Ecto neural progenitor cell (in vitro differentiated cells): ENCODE measurements at places on chromosomes 13 and 19.

DNA sequence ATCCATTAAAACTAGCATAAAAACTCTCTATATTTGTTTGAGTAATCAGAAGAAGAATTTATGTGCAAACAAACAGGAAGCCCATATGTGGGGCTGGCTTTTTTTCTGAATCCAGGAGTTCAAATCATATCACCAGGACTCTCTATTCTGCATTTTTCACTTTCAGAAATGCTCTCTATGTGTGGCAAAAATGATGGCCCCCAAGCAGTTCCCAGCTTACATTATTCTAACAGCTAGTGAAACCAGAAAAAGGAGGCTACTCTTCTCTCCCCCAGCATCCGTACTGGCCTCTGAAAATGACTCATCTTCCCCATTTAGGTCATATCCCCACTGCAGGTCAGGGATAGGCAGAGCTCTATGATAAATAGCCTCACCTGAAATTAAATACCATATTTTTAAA lies 20.4 kb downstream of the RBM26 start:
- DNase-seq = no peak

- DNase-seq = no peak
Measured at GRCh38 chr19:46079576-46079975, 38.8 kb upstream of the IGFL4 start.

DNA sequence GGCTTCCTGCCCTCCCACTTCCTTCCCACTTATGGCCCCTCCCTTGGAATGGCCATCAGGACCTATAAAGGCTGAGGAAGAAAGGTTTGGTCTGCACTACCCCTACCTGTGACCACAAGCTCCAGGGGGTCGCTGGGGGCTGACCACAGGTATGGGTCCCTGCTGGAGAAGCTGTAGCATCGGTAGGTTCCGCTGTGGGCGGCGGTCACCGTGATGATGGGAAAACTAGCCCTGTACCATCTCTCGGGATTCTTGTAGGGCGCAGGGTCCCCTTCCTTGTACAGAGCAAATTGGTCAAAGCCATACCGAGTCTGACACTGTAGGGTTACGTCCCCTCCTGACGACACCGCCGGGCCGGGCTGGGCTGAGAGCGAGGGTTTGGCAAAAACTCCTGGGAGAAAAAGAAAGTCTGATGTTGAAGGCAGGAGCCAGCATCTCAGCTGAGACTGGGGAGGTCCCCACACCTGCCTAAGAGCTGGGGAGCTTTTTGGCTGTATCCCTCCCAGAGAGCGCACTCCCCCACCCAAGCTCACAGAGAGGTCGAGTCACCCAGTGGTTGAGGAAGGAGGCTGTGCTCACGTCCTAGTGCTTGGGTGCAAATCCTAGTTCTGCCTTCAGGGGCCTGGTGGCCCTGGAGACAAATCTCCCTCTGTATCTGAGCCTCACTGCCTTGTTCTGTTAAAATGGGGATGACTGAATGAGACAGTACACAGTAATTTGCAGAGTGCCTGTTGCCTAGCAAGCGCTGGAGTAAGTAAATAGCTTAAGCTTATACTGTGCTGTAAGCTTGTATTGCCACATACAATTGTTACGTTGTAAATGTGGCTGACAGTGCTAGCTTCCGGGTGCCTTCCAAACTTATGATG lies 10.4 kb downstream of the GP6 start:
- DNase-seq = no peak

DNA sequence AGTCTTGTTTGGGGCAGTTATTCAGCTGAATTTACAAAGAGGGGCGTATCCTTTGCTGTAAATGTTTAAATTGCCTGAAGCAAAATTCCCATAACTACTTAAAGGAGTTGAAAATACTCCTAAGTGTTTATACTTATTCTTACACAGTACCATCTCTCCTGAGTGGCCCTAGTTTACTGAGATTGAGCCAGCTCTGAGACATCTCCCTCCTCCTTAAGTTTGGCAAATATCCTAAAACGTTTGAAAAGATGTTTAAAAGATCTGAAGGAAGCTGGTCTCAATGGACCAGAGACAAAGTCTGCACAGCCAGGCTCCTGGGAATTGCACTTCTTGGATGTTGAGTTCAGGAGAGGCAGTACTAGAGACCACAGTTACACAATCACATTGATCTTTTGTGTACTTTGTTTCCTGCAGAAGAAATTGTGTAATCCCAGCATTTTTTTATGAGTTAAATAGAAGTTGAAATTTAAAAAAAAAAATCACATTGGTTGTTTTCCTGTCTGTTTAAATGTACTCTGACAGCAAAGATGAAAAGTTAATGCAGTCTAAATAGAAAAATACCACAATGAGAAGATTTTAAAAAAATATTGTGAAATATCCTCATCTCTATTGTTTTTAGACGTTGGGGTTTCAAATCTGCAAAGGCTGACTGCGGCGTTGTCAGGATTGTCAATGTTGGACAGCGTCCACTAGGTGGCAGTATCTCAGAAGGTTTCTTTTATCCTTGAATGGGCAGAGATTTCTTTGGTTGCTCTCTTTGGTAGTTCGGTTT lies 20.7 kb downstream of the TNFSF11 start:
- no peak for DNase-seq

GRCh38 chr13:91111476-91112200 lies 235.8 kb upstream of the MIR17HG start:
- DNase-seq = no peak

- DNase-seq = no peak
Measured at GRCh38 chr19:1747285-1748114, 5.8 kb upstream of the ONECUT3 start.

- no peak for DNase-seq
Measured at GRCh38 chr13:42275098-42275471, 3.1 kb downstream of the AKAP11 start.

- DNase-seq = no peak
Measured at GRCh38 chr19:17086120-17086519, 10.5 kb downstream of the MYO9B start.

- DNase-seq = no peak
Measured at GRCh38 chr19:15441317-15441716, 8.4 kb downstream of the WIZ start.

DNA sequence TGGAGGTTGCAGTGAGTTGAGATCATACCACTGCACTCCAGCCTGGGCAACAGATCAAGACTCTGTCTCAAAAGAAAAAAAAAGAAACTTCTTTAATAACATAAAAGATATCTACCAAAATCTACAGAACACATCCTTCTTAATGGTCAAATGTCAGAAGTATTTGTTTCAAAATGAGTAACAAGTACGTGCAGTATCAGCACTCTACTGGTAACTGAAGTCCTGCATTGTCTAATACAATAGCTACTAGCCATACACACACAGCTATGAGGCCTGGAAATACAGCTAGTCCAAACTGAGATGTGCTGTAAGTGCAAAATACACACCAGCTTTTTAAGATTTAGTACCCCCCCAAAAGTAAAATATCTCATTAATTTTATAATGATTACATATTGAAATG lies 88.1 kb downstream of the TSC22D1 start:
- DNase-seq = no peak

GRCh38 chr13:39038569-39039030 lies 344 bp downstream of the NHLRC3 start:
- no peak for DNase-seq

- DNase-seq = no peak
Measured at GRCh38 chr19:19062454-19063182, 1.2 kb upstream of the SLC25A42 start.

DNA sequence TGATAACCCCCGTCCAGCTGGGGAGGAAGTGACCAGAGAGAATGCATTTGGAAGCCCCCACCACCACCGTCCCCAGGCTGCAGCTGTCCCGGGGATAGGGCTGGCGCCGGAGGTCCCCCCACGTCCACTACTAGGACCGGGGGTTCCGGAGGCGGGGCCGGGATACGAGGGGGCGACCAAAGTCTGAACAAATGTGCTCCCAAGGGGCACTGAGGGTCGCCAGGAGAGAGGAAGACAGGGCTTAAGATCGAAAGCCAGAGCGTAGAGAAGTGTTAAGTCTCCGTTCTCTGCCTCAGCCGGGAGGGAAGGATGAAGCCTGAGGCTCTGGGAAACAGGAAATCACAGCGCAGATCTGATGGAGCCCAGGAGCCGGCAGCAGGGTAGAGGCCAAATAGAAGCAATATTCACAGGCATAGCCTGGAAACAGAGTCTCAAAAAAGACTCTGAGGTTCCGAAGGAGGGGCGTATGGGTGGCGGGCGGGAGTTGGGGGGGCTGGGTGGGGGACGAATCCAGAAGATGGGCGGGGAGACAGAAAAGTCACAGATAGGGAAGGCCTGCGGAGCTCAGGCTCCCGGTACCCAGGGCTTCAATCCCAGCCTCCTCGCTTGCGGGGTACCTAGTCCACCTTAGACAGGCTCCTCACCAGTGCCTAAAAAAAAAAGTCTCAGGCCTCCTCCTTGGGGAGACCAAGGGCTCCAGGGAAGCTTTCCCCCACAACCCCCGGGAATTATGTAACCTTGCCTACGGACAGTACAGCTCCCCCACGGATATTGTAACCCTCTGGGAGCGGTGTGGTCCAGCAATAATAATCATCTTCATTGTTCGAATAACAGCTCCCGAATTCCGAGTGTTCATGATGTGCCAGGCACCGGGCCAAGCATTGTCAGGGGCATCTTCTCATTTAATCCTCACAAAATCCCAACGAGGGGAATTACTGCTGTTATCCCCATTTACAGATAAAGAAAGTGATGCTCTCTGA lies 1.1 kb upstream of the ERF start:
- DNase-seq = peak; percentile 78

- no peak for DNase-seq
Measured at GRCh38 chr19:953445-954271, 27.8 kb downstream of the ARID3A start.

- DNase-seq = no peak
Measured at GRCh38 chr19:55391702-55392615, 6.2 kb downstream of the RPL28 start.

DNA sequence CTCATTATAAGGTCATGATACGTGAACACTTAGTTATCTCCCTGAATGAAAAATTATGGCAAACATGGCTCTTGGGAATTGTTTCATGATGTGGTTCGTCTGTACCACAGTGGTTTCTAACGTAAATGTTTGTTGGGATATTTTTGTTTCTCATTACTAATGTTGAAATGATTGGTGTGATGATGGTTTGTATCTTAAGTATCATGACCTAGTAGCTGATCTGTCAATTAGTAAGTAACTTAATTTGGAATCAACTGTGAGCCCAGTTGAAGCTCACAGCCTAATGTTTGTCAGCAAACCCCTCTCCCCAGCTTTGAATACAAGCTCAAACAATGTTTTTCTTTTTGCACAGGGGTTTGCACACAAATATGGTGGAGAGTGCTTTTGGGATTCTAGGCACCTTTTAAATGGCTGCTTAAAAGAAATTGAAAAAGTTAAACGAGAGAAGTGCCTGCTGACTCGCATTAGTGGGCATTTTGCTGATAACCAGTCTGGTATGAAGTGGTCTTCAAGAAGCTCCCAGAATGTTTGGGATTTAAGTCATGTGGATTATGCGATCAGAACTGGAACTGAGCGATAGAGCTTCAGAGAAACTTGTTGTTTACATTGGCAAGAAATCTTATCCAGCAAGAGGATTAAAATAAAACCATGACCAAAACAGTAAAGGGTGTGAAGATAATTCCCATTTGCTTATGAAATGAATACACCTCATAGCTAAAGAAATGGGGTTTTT lies 68.2 kb downstream of the LMO7 start:
- no peak for DNase-seq

GRCh38 chr13:96652506-96652905 lies 341.8 kb downstream of the OXGR1 start:
- DNase-seq = no peak

DNA sequence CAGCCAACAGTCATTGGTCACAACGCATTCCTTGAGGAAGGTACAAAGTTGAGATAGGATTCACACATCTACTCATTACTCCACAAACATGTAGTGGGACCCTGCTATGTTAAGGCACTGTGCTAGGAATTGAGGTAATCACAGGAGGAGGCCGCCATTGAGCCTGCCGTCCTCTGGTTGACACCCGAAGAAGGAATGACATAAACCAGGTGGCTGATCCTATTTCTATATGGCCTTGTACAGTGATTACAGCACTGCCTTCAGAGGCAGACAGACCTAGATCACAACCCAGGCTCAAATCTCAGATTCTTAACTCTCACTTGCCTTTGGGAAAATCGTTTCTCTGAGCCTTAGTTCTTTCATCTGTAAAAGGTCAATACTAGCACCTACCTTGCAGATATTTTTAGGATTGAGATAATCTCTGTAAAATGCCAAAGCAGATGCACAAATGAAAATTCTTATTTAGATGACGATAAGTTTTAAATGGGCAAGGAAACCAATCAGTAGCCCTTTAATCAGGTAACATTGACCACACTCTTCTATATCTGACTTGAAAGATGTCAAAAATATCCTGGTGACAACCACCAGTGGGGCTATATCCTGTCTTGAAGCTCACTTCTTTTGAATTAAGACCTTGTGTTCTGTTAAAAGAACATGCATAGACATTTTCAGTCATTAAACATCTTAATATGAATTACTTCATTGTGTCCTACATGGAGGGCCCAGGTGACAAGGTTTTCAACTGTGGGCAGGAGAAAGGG lies 251.6 kb downstream of the KCTD12 start:
- no peak for DNase-seq

- no peak for DNase-seq
Measured at GRCh38 chr13:73544175-73544574, 485.4 kb downstream of the KLF5 start.

GRCh38 chr13:114230117-114230516 lies 4.6 kb upstream of the CDC16 start:
- DNase-seq = peak; percentile 40

- DNase-seq = no peak
Measured at GRCh38 chr19:33124207-33125098, 7.5 kb upstream of the WDR88 start.

DNA sequence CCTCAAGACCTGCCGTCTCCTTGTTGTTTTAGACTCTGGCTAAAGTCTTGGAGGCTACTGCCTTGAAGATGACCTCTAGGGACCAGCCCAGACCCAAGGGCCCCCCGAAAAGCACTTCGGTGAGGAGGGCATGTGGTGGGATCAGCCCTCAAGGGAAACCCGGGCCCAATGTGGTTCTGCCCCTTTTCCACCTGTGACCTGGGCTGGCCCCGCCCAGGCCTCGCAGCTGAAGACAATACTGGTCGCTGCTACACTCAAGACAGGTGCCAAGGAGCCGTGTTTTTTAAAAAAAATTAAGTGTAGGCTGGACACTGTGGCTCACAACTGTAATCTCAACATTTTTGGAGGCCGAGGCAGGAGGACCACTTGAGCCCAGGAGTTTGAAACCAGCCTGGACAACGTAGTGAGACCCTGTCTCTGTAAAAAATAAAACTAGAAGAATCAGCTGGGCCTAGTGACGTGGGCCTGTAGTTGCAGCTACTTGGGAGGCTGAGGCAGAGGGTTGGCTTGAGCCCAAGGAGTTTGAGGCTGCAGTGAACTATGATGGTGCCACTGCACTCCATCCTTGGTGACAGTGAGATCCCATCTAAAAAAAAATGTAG lies 903 bp downstream of the TLE6 start:
- no peak for DNase-seq

GRCh38 chr19:39236527-39236926 lies 8.3 kb downstream of the IFNL3 start:
- DNase-seq = no peak

- no peak for DNase-seq
Measured at GRCh38 chr19:35342430-35342829, 5.3 kb upstream of the FFAR1 start.

- no peak for DNase-seq
Measured at GRCh38 chr13:80477661-80478443, 136.9 kb upstream of the SPRY2 start.

GRCh38 chr19:43673637-43674036 lies 3.7 kb upstream of the PLAUR start:
- DNase-seq = no peak

- no peak for DNase-seq
Measured at GRCh38 chr13:42970824-42971690, 21.0 kb downstream of the EPSTI1 start.
